ENCODE measurements at places on chromosomes 16 and 17.

- DNase-seq: peak; percentile 4
Measured at GRCh38 chr17:49996495-49997300, 1.7 kb upstream of the DLX3 start.

GRCh38 chr16:17529982-17530760, 59.4 kb upstream of the XYLT1 start:
- DNase-seq: no peak

DNA sequence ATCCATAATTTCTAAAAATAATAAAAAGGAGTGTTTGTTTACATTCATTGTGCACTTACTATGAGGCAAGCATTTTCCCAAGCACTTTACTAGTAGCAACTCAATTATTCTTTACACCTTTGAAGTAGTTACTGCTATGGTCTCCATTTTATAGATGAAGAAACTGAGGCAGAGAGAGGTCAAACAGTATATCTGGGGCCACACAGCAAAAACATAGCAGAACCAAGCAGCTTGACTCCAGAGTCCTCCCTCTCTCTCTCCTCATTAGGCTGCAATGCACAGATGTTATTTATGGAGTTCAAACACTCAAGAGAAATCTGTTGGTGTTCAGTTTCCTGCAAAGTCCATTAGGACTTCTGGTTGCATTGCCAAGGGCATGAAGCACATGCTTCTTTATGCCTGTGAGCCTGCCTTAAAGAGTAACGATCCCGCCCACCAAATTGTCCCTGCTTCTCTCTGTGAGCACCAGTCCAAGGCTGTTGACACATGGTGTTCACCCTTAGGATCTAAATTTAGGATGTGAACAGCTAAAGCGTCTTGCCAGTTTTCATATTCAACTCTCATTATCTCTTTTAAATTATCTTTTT, 44.0 kb downstream of the GPRC5B start:
- DNase-seq: no peak

- DNase-seq: no peak
Measured at GRCh38 chr16:84482001-84482891, 22.2 kb downstream of the MEAK7 start.

All from C1 segment of cervical spinal cord (tissue), 14 donors.